Activated CD4-positive, alpha-beta T cell treated with anti-CD3 and anti-CD28 coated beads, Interleukin-2, amount 50 U/mL, for 16 hours (primary cell): ENCODE measurements at places on chromosomes 4 and X.

DNA sequence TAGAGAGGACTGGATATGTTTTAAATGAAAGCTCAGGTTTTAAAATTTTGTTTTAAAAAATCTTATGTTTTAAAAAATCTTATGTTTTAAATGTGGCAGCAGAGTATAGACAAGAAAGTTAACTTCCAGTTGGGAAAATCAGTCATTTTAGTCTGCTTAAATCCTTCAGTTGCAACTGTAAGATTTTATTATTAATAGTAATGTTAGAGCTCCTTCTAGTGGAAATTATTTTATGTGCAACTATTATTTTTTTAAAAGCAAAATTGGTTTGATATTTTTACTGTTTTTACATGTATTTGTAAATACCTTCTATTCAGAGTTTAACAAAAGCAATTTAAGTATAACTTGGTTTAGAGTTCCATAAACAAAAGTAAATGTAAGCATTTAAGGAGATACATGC, 8.5 kb upstream of the NUDT6 start:
- DNase-seq: no peak

DNA sequence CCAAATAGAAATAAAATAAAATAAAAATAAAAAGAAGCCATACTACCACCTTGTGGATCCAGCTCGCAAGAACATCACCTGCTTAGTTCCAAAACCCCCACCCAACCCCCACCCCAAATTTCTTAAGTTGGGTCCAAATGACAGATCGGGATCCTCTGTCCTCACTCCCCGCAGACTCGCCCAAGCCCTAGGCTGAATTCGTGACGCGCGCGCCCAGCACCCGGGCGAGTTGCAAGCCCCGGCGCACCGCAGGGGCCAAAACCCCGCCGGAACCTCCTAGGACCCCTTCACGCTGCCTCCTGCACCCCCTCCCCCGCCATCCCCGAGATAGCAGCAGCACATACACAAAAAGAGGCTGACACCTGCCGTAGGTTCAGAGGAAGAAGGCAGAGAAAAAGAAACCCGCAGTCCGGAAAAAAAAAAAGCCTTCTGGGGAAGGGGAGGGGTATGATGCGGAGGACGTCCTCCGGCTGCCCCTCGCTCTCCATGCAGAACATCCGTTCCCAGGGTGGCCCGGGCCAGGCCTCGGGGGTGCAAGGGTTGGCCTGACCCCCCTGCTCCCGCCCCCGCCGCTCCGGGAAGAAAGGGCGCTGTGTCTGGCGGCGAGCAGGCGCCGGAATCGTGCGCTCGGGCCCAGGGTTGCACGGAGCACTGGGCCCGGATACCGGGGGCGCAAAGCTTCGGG, 2.6 kb downstream of the NLGN4X start:
- DNase-seq: no peak

DNA sequence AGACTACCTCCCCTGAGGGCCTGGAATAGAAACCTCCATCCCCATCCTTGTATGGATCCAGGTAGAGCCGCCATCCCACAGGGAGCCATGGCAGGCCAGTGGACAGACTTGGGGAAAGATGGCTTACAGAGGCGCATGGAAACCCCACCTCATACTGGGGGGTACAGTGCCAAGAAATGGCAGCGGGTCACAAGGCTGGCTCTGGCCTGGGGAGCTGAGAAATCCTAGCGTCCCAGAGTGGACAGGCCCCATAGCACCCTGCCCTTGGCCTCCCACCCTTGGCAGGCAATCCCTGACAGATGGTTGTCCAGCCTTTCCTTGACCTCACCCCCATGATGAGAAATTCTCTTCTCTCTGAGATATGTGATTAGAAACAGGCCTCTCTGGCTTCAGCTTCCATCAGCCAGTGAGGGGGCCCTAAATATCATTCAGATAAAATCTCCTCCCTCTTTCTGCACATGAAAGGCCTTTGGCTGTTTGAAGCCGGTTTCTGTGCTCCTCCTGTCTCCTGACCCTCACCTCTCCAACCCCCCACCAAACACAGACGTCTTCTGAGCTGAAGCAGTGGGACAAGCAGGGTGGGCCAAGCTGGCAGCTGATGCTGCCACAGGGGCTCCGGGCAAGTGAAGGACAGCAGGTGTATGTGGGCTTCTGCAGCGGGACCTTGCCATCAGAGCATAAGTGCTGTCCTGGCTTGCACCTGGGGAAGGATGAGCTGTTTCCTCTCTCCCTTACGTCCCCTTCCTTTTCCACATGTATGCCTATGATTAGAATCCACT, 204.4 kb upstream of the MAMLD1 start:
- DNase-seq: no peak

GRCh38 chrX:150293311-150294013, 69.7 kb upstream of the MAMLD1 start:
- no peak for DNase-seq

- DNase-seq: no peak
Measured at GRCh38 chr4:75629239-75629638, 1.1 kb downstream of the CDKL2 start.

GRCh38 chr4:111977419-111977965, 167.8 kb upstream of the FAM241A start:
- no peak for DNase-seq

DNA sequence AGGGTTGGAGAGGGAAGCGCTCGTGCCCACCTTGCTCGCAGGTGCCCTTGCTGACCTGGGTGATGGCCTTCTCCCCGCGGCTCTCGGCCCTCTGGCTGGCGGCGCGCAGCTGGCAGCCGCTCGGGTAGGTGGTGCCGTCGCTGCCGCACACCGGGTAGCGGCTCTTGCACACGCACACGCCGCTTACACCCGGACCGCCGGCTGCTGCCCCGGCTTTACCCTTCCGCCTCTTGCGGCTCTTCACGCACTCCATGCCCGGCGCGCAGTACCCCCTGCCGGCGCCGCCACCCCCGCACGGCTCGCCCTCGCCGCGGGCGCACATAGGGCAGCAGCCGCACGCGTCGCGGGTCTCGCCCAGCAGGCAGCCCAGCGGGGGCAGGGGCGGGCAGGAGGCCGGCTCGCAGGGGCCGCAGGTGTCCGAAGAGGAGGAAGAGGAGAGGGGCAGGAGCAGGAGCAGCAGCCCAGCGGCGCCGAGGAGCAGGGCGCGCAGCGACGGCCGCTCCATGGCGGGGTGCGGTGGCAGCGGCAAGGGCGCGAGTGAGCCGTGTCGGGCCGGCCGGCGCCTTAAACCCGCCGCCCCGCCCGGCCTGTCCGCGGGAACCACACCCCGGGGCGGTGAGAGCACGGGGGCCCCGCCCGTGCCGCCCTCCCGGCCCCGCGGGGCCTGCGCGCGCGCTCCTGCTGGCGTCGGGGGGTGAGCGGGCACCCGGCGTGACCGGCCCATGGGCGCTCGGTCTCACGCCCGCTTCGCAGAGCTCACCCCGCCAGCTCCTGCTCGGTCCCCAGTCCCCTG, at the start of gene IGFBP7:
Gene IGFBP7, minus strand, starts transcription at position 539 of the 793 bp plus-strand sequence. Its CDS starts 34 bp downstream, at position 505.
- DNase-seq: no peak

- peak; percentile 11 for DNase-seq
Measured at GRCh38 chrX:39445336-39445735, 644.1 kb downstream of the MID1IP1 start.

DNA sequence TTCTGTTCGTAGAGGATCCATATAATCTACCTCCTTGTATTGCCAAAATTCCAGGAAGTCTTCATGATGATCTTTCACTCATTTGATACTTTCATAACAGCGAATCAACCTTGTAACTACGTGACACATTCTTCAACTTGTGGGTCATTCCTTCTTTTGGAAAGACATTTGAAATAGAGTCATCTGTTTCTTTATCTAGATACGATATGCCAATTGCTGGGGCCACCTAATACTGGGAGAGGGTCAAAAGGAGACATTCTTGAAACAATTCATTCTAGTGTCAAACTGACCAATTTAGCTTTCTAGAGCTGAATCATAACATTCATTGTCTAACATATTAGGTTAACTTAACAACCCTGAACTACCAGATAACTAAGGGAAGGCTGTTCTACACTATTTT, 62.9 kb upstream of the SMAD1 start:
- no peak for DNase-seq
